ENCODE measurements at places on chromosomes 5 and 9.

DNA sequence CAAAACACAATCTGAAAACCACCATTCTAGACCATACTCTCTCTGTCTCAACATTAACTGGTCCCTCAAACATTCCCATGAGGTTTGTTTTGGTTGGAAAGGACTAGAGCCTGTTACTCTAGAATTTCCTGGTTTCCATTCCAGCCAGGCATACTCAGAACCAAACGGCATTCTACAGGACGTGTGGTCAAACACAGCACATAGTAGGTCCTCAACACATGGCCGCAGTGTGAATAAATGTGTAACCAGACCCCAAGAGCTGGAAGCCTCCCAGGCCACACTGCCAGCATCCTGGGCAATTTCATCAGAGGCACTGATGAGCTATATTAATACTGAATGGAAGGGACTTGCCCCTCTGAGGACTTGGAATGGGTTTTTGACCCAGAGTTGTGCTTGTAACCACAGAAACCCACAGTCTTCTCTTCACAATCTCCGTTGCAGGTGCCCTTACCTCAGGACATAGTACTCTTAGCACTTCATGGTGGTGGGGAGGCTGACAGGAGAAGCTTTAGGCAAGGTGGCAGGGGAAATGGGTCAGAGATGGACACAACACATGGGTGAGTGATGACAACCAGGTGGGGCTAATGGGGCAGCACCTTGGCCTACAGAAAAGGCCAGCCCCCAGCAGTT lies 66.0 kb downstream of the ZNF366 start:
- DNase-seq = no peak

DNA sequence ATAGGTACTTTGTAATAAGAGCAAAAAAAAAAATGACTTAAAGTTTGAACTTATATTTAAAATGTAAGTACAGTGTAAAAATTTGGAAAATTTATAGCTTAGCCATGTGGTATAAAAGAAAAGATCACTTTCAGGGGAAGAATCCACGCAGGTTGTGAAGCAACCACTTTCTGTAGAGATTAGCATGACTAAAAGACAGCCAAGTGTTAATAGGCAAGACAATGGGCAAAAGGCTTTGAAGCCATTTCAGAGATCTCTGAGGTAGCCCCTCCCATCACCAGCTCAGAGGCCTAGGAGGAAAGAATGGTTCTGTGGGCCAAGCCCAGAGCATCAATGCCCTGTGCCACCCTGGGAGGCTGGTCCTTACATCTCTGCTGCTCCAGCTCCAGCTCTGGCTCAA lies 346.3 kb upstream of the CHD1 start:
- DNase-seq = no peak

DNA sequence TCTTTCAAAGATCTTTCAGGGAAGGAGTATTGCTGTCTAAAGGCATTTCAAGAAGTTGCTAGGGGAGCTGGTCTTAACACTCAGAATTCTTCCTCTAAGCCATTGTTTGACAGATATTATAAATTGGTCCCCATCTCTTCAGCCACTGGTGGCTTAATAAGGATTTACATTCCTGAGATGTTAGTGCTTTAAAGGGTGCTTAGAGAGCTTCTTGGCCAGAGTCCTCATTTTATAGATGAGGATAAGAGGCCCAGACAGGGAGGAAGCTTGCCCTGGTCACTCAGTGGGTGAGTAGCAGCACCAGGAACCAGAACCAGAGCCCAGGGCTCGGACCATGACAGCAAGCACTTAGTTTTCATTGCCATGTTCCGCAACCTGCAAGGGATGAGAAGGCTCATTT lies 53.2 kb downstream of the GALNT10 start:
- no peak for DNase-seq

DNA sequence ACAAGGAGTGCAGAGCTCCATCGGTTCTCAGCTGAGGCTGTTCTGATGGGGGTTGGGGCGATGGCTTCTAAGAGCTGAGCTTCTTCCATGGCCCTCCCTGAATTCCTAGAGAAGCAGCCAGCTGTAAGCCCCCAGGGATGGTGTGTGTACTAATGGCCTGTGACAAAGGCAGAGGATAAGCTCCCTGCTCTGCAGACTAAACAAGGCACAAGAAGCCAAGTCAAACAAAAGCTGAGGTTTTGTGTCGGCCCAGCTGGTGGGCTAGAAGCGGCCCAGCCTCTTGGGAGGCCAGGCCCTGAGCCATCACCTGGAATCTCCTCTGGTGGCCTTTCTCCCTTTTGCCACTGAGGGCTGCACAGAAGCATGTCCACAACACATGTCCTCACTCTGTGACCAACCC lies 75.0 kb upstream of the XPA start:
- no peak for DNase-seq

DNA sequence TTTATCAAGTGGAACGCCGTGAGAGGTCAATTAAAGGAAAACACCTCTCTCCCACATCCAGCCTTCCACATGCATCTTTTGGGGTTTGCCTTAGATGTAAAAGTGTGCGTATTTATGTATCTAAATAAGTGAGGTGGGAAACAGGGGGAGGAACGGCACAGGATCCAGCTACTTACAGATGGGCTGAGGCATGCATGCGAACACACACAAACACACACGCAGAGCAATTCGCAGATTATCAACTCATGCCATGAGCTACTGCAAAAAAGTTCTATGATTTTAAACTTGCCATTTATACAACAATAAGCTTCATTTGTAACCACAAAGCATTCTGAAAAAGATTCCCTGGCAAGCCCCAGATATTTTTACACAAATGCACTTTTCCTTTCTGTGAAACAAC lies 242.1 kb downstream of the BNC2 start:
- no peak for DNase-seq

DNA sequence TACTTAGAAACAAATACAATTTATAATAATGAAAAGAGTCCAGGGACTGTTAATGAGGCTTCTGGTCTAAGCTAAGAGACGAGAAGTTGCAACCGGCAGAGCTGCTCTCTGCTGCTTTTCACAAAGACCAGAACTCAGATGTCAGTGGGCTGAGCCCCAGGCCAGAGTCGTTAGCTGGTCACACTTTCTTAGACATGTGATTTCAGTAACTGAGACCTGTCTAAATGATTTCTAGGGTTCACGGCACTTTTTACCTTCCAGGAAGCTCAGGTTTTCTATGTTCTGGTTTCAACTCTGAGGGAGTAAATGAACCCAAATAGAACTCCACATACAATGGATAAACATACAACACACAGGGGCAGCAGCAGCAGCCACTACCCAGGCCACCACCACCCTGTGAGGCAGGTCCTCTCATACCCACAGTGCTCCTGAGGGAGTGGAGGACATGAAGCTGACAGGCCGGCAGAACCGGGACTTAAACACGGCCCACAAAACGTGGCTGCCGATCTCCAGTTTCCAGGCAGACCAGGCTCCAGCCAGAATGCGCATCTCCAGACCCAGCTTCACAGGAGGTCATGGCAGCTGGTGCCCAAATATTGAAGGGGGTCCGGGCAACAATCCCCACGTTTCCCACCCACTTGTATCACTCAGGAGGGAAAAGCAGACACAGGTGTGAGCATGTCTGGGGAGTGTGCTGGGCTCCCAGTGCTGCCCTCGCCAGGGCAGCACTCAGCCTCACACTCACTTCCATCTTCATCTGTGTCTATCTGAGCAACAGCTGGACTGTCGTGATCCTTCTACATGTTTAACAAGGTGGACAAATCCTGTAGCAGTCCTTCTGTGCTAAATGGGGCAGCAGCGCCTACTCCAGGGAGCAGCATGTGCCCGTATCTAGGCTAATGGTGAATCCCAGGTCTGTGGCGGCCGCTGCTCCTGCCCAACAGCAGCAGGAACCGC lies 38.8 kb downstream of the IARS1 start:
- DNase-seq = no peak

GRCh38 chr5:87340716-87341115 lies 72.0 kb downstream of the CCNH start:
- no peak for DNase-seq

DNA sequence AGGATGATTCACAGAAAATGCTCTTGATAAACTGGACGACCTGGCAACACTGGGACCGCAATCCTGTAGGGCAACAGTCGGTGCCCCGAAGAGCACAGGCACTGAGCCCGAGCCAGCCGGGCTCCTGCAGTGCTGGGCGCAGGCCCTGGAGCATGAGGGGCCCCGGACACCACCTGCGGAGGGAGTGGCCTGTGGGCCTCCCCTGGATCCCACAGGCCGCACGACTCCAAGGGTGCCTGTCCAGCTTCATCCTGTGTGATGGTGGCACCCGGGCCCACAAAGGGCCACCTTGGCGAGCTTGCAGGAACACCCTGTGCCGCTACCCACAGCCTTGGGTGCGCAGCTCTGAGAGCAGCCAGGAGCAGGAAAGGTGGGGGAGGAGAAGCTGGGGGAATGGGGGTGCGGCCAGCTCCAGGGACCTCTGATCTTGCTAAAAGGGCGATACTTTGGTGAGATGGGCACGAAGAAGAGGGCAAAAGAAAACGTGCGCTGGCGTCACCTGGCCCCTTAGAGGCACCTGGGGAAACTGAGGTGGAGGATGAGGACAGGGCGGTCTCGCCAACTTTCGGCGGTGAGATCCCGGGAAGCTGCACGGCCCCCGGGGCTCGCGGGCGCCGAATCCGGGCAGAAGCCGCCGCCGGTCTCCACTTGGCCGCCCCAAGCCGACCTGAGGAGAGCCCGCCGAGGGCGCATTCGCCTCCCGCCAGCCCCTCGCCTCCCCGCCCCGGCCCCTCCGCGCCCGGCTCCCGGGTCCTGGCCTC lies 722 bp downstream of the TBC1D9B start:
- no peak for DNase-seq

DNA sequence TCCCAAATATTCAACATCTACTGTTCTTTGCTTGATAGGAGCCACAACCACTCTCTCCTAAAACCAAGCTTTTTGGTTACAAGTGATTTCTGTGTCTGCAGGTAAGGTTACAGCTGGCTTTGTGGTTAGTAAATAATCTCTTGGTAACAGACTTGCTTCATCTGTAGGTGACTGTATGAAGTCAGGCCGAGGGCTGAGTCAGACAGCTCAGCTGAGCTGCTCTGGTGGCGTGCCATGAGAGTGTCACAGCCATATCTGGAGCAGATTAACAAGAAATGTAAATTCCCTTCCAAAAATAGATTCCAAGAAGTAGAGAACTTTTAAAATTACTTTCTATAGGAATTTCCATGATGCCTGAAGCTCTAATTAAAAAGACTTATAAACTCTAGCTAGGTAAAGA lies 23.7 kb upstream of the TAS2R1 start:
- peak; percentile 73 for DNase-seq

GRCh38 chr5:165161204-165161603 lies 1655.8 kb downstream of the MAT2B start:
- DNase-seq = no peak

DNA sequence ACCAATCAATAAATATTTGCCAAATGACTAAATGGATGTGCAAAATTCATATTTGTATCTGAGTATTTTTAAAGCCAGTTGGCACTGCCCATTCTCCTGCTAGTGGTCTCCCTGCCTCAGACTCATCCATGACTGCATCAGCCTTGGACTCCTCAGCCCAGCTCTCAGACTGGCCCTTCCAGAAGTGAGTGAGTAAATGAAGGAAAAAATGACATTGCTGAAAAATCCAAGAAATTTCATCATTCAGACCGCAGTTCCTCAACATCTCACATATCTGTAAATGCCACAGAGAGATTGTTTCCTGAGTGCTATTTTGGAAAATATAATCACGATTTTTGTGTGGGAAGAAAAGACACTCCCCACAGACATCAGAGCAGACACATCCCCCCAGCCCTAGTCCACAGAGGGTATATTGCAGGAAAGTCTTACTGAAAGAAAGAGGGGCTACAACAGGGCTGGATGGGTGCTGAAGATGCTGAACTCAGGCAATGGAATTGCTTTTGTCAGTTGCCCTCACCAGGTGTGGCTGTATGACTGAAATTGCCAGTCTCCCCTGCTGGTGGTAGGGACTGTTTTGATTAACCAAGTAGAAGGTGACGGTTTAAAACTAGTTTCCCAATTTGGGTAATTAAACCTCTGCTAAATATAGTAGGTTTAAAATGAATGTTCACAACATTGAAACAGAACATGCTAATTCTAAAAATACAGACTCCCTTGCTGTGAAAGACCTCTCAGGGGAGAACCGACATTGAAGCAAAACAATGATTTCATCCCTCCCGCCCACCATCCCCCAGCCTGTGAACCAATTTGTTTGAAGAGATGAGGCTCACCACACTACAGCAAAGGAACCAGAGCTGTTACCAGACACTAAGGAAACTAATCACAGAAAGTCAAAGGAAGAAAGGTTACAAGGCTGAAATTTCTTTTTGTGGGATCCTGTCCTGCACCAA lies 158.8 kb downstream of the DEPDC1B start:
- DNase-seq = peak; percentile 63

- DNase-seq = no peak
Observed at GRCh38 chr9:130687615-130688014, 6.0 kb upstream of the EXOSC2 start.

- DNase-seq = no peak
Observed at GRCh38 chr9:96163712-96164111, 138.3 kb downstream of the HSD17B3 start.

GRCh38 chr9:83707518-83707767 lies 315 bp downstream of the UBQLN1 start:
- peak; percentile 24 for DNase-seq

DNA sequence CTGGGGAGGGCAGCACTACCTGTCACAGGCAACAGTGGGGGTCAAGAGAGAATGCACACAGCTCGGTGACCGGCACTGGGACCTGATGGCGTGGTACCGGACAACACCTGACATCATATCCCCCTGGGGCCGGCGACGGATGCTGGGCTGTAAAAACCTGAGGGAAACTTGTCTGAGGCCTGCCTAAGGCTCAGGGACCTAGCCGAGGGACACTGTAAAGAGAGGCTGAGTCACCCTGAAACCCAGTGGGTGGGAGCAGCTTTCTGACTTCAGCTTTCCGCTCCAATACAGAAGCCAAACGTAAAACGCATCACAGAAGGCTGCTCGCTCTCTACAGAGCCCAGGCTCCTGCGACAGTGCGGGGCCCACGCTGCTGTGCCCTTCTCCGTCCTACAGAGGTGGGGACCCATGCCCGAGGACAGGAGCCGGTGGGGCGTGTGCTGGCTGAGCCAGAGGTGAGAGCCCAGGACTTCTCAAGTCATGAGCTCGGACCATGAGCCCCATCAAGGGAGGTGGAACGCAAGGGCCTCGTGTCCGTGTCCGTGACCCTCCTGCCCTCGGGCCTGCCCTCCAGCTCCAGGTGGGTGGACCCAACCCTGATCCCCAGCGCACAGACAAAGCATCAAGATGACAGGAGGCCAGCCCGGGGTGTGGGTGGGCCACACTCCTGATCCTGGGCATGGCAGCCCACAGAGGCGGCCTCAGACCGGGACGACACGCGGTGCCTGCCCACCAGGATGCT lies 5.3 kb downstream of the RALGDS start:
- no peak for DNase-seq

- DNase-seq = no peak
Observed at GRCh38 chr5:20017021-20017420, 29.0 kb upstream of the CDH18 start.

DNA sequence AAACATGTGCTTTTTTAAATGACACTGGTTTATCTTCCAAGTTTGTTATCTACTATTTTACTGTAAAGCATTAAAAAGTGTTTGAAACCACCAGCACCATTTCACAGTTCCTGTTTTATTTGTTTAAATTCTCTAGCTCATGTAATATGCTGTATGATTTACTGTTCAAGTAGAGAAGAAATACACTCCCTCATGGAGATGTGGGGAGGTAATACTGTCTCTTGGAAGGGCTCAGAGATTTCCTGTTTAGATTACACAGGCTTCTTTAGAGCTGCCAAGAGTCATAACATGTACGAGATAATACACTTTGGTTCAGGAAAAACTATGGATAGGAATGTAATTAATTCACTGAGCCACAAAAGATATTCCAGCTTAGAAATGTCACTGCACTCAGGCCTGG lies 135.0 kb upstream of the CCDC152 start:
- no peak for DNase-seq

- no peak for DNase-seq
Observed at GRCh38 chr9:70902171-70902570, 219.2 kb downstream of the TRPM3 start.
